Activated naive CD8-positive, alpha-beta T cell treated with anti-CD3 and anti-CD28 coated beads, Interleukin-2, amount 50 U/mL, for 16 hours (primary cell): ENCODE measurements at places on chromosomes 4 and X.

DNA sequence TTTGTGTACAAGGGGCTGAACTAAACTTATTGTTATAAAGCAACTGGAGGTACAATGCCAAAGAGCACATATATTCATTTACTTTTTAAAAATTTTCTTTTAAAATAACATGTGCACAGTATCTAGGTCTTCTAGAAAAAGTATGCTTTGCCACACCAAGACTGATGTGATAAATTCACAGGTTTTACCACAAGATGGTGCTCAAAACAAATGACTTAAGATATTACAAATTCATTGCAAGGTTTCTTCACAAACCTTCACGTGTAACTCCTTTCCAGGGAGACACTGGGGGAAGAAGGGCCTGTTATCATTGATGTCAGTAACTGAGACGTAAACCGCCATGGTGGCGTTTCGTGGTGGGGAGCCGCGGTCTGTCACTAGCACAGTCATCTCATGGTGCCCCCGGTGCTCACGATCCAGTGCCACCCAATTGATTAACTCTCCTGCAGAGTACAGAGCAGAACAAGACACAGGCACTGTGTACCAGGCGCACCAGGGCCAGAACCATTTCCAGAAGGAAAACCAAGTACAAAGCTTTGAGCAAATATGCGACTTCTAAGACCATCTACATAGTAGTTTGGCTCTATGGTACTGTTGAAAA, 162.2 kb downstream of the DCHS2 start:
- DNase-seq = no peak

DNA sequence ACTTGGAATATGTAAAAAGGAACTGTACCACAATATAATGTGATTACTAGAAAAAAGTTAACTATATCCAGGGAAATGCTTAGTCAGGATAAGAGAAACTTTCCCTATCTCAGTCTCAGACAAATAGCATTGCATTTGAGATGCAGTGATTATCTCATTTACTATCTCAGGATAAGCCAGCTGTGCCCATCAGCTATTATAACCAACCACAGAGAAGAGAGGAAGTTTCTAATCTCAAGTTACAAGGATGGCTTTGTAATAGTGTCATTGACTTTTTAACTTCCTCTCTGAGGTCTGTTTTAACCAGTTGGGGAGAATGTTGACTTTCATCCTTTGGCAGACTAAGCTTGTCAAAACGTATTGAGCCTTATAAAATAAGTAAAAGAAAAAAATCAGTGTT, 56.5 kb downstream of the SNX25 start:
- DNase-seq = no peak

DNA sequence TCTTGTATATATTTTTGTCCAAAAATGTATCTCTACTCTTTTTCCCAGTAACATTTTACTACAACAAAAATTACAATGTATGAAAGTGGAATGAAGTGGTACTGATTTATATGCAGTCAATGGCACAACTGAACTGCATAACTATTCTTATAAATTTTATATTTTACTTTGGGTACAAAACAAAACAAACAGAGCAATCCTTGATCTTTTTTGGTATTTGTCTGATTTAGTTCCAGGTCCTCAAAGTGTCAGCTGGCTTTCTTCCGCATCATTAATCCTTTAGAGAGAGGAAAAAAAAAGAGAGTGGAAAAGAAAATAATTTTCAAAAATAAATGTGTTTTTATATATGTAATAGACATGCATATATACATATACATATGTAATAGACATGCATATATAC, 252.4 kb upstream of the SLIT2 start:
- no peak for DNase-seq

- no peak for DNase-seq
Measured at GRCh38 chrX:77493677-77494553, 46.7 kb downstream of the FGF16 start.

DNA sequence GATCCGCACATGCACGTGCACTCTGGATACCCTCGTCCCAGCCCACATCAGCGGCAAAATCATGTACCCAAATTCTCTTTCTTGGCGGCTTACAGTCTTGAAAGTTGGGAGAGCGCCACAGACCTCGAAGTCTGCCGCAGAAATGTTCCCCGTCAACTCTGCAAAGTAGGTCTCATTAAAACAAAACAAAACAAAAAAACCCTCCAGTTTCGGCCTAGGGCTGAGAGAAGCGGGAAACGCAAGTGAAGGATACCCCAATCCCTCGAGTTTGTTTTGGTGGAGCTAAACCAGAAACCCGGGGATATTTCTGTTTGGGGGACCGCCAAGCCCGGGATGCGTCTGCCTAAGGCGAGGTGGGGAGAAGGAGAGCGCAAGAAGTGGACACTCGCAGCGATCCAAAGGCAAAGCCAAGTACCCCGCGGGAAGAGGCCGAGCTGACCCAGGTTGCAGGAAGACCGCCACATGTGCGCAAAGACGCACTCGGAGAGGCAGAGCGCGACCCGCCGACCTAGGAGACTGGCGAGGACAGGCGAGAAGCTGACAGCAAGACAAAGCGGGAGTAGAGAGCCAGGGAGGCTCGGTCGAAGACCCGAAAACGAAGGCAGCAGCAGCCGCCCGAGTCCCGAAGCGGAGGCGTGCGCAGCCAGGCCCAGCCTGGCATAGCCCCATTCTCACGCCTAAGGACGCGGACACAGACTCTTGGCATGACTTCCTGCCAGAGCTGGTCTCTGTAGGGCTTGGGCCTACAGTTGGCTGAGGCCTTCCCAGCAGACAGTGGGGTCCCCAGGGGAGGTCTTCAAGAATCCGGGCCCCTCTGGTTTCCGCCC, 49.6 kb upstream of the BCOR start:
- DNase-seq = no peak

DNA sequence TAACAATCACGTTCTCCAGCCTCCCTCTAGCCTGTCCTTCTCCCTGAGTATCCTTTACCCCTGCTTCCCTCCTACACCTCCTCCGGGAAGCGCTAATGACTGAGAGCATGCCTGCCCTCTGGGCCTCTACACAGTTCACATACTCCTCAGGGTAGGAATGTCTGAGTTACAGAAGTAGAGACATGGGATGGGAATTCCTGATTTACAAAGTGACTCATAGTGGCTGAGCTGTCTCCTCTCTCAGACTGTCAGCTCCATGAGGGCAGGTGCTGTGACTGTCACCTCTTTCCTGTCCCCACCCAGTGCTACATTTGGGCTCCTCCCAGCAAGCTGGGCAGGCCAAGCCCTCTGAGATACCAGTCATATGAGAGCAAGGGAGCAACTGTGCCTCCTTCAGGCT, 2.6 kb downstream of the LAS1L start:
- no peak for DNase-seq

DNA sequence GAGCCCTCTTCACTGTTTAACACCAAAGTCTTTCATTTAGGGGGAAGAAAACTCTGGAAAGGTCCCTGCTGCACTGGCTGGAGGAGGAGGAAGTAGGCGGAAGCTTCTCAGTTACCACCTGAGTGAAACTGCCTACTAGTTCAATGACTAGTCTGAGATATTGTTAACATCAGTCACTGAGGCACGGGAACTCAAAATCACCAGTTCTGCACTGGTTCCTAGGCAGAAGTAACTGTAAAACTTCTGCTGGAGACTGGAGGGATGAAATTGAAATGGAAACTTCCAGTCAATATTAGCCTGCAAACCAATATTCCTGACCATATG, 178.3 kb downstream of the SNCA start:
- no peak for DNase-seq

- DNase-seq = no peak
Measured at GRCh38 chr4:26823583-26823982, 37.1 kb upstream of the STIM2 start.

DNA sequence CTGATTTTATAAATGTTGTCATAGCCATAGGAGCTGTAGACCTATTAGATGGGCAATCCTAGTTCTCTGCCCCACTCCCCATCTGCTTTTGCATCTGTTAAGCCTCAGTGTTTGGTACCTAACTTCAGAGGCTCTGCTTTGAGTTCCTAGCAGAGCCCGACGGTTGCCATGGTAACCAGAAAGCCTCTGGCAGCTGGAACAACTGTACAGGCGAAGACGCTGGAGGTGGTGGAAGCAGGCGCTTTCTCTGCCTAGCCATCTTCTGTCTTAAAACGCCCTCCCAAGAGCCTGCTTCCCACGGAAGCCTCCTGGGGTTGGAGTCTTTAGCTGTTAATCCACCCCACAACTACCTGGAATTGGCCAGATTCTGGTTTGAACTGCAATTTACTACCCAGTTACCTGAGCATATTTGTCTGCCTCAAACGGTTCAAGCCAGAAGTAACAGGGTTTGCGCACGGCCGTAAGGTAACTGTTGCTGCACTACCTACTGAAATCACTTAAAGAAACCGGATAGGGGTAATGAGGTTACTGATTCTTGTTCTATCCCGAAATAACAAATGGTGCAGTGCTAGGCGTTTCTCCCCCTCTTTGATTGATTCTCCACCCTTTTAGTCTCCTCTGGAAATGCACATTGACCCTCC, 1.0 kb upstream of the GABRG1 start:
- DNase-seq = no peak

DNA sequence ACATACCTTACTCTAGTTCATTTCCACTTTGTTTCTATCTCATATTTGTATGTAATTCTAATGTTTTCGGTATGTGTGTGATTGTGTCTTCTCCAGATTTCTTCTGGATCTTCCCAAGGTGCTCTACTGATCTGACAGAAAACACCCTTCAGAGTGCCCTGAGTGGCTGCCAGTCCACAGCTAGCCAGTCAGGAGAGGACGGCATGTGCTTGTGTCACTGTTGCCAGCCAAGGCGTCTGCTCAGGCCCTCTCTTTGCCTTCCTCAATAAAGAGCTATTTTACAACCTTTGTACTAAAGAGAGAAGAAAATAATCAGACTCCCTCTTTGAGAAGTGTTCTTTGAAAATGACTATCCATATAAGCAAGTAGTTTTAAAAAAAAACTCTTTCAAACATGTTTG, 29.0 kb downstream of the CD99L2 start:
- no peak for DNase-seq

- no peak for DNase-seq
Measured at GRCh38 chr4:128068918-128069317, 7.8 kb downstream of the LARP1B start.

GRCh38 chr4:184408021-184408683, 66.2 kb downstream of the IRF2 start:
- no peak for DNase-seq

DNA sequence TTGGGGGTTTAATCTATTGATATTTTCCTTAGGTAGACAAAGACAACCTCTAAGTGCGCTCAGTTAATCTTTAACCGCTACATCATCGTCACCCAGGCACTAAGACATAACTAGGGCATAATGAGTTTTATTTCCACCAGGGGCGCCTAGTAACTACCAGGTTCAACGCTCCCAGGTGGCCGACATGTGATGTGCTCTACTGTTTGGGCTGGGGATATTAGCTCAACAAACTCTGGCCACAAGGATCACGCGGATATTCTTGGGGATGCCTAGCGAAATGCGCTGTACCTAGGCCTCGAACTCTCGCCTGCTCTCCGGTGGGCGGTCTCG, 915 bp upstream of the RAB33B start:
- no peak for DNase-seq

DNA sequence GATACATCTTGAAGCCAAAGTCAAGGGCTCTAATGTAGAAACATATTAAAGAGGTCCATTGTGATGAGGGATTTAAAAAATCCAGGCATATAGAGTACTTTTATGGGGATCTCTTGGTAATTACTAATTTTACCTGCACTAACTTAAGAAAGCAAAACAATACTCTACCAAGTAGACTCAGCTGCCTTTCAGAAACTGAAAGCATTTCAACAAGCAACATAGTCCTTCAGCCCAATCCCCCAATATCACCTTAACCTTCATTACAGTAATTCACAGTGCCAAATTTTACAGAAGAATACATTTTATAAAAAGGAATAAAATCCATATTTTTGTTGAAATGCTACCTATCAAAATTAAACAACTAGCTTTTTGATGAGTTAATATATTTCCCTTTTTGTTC, 422.9 kb downstream of the DTHD1 start:
- DNase-seq = no peak

DNA sequence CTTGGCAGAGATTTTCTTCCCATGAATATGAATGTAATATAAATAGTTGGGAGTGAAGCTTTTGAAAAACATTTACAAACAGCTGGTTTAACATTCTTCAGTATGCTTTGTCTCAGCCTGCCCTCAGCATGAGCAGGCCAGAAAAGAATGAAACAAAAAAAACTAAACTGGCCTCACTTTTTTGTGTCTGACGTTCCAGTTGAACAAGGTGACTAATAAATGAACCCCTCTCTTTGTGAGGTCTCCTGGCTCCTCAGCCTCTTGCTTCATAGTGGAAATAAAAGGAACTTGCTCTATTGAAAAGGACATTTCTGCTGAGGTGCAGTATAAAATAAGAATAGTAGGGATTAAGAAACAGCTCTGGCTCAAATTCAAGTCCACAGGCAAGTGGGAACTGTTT, 9.4 kb downstream of the CHST7 start:
- no peak for DNase-seq

DNA sequence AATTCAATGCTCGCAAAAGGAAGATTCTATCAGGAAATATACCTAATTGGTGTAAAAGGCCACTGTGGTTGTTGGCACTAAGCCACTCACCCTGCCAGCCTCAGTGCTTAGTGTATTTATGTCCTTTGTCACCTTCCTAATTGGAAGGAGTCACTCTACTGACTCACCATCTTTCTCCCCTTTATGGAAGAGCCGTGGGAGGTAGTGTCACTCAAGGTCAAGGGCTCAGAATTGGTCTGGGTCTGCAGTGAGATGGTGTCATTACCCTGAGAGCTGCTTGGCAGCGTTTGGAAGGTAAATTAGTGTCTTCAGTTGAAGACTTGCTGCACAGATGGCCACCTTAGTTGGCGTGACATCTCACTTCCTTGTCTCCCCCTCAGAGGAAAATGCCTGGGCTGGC, 41.7 kb upstream of the CDKN2AIP start:
- no peak for DNase-seq

GRCh38 chr4:91751961-91752360, 551.8 kb upstream of the GRID2 start:
- no peak for DNase-seq

GRCh38 chrX:47200385-47201150, 6.9 kb downstream of the UBA1 start:
- DNase-seq = no peak

DNA sequence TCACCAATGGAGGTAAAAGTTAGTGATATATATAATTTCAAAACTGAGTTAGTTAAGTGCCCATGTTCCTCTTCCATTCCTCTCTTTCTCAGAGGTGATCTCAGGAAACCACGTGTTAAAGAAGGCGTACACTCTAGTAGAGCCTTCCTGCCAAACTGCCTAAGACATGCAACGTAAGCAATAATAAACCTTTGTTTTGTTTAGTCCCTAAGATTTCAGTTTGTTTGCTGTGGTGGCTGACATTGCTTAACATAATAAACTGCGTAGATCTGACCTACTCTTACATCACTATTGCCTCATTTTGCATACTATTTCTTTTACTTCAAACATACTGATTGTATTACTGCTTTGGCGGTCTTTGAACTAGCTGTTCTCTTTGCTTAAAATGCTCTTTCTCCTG, 99.2 kb downstream of the JADE1 start:
- DNase-seq = no peak

- DNase-seq = no peak
Measured at GRCh38 chr4:38084877-38085711, 124.9 kb downstream of the PTTG2 start.

- DNase-seq = no peak
Measured at GRCh38 chr4:15234116-15234855, 193.5 kb upstream of the C1QTNF7 start.

GRCh38 chr4:140255927-140256326, 101.9 kb upstream of the MAML3 start:
- no peak for DNase-seq

- no peak for DNase-seq
Measured at GRCh38 chr4:2402941-2403340, 15.5 kb downstream of the ZFYVE28 start.

GRCh38 chrX:135347381-135348016, 38.2 kb downstream of the ETDC start:
- no peak for DNase-seq
